Mammary microvascular endothelial cell (primary cell): ENCODE measurements at places on chromosomes 4 and X. TPM values are rescaled to one million over a fixed set of nuclear protein-coding genes. Genes with fewer than 3 reads are reported as not detected.

Gene VGLL1
- not detected in 2 replicates for total RNA-seq

Gene C4orf36
- 0.49 and 1.4 TPM in 2 replicates for total RNA-seq

Gene PNMA6A
- total RNA-seq: 0.20 and 1.3 TPM in 2 replicates

Gene NPY2R
- total RNA-seq: not detected in 2 replicates

Gene UBQLN2
- 14.1 and 17.4 TPM in 2 replicates for total RNA-seq
